ENCODE measurements at places on chromosomes 6 and 20.

DNA sequence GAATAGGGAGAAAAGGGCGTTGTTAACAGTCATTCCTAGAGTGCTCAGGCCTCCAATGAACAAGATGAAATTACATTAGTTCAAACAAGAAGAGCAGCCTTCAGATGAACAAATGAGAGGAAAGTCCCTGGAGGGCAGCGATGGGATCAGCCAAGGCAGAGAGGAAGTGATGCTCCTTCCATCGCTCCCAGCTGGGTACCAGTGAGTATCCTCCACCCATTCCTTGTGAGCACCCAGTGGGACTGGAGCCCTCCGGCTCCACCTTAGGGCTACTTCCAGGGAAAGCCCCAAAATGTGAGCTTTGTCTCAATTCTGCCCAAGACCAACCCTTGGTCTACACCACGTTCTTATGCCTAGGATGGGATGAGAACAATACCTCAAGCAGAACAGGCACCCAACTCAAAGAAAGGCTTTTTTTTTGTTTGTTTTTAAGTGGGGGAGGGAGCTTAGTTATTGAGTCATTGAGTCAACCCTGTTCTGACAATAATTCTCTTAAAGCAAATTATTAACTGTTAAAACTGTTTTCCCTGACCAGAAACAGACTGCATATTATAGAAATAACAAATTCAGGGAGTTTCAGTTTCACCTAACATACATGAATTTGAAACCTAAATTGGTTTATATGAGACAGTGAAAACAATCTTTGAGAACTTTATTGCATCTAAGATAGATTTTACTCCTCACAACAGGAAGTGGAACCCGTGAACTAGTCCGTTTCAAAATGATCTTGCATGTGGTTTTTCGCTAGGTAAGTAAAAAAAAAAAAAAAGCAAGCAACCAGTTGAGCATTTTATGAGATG is 106.9 kb downstream of the IPCEF1 start:
- no peak for DNase-seq

GRCh38 chr20:49361862-49362660 is 84.2 kb upstream of the ZNFX1 start:
- DNase-seq, result no peak

GRCh38 chr6:83114164-83114563 is 46.7 kb downstream of the DOP1A start:
- no peak for DNase-seq

- DNase-seq, result no peak
These were observed at the start of gene BPIFB4 for GRCh38 chr20:33079259-33079658. BPIFB4 (plus strand) TSS chr20:33079643; CDS start chr20:33081527, 1,884 bp downstream.

DNA sequence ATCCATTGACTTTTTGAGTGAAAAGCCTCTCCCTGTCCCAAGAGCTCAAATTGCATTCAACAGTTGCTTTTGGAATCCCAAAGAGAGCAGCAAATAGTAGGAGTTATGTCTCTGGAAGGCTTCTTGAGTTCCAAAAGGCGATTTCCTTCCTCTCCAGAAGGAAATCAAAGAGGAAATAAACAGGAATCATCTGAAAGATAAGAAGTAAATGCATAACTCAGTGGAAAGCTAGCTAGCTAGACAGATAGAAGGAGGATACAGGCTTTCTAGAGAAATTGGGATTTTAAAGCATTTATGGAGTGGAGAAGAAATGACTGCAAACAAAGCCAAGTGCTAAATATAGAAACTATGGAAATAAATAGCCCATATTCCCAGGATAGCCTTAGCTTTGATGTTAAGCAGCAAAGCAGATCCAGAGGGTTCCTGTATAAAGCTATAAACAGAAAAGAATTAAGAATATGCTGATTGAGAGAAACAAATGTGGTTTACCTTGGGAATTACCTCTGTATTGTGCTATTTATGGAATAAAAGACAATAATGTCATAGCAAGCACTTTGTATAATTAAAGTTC is 214.7 kb downstream of the PLCB1 start:
- no peak for DNase-seq

DNA sequence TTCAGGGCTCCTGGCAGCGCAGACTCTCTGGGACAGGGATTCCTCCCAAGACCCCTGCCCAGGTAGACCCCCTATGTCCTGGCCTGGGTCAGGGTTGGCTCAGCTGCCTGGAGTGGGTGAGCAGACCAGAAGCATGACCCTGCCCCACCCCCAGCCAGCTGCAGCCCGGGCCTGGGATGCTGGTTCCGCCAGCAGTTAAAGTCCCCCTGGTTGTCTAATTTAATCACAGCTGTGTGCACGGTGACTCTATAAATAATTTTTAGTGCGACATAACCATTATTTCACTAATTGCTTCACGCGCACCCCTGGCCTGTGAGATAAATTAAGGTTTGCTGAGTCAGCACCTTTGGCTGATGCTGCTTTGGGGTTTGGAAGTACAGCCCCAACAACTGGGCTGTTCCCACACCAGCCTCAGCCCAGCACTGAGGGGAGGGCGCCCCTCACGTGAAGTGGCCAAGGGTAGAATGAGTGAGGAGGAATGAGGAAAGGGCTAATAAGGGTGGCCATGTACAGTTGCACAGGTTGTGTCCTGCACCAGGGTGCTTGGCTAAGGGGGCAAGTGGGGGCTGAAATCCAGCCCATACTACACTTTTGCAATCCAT is 26.1 kb upstream of the CDH22 start:
- DNase-seq, result no peak

DNA sequence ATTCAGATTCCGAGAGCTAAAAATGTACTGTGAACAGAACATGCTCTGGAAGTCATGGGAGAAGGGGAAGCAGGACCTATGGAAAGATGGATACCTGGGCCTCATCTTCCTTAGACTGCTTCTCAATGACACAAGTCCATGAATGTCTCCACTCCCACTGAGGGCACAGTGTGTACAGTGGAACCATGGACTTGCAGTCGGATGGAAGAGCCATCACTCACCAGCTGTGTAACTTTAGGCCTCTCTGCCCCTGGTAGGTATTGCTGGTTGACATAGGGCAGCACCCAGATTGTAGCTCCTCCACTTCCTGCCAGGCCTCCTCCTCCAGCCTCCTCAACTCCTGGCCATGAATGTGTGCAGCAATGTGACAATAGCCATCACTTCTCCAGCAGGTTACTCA is 52.5 kb downstream of the MAFB start:
- DNase-seq, result no peak

DNA sequence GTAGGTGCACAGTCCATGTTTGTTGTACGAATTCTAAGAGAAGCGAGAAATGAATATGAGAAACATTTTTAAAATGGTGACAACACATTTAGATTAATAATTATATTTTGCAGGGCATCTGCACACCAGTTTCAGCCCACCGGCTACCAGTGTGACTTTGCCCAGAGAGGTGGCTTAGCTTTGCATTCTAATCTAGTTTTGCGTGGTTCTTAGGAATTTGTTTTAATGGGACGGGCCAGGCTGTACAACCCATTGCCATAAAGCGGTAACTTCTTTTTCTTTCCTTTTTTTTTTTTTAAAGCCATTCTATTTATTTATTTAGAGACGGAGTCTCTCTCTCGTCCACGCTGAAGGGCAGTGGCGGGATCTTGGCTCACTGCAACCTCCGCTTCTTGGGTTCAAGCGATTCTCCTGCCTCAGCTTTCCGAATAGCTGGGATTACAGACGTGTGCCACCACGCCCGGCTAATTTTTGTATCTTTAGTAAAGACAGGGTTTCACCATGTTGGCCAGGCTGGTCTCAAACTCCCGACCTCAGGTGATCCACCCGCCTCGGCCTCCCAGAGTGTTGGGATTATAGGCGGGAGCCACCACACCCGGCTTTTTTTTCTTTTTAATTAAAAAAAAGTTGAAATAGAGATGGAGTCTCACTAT is 829 bp downstream of the MANBAL start:
- no peak for DNase-seq

DNA sequence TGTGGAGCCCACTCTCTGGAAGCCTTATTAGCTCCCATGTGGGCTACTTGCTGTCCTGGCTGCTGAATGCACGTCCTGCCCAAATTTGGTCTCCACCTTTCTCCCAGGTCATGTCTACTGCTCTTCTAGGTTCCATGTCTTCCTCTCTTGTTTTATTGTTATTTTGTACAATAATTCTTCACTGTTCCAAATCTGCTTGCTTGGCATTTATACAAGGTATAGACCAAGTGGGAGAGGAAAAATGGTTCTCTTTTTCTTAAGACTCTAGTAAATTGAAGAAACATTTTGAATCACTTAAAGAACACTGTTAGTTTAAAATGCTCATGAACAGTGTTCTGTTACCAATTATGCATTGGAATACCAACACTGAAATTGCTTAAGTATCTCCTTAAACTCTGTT is 81.6 kb upstream of the SCP2D1 start:
- no peak for DNase-seq

- no peak for DNase-seq
These were observed 57.3 kb downstream of the MAP3K5 start for GRCh38 chr6:136734977-136735376.

DNA sequence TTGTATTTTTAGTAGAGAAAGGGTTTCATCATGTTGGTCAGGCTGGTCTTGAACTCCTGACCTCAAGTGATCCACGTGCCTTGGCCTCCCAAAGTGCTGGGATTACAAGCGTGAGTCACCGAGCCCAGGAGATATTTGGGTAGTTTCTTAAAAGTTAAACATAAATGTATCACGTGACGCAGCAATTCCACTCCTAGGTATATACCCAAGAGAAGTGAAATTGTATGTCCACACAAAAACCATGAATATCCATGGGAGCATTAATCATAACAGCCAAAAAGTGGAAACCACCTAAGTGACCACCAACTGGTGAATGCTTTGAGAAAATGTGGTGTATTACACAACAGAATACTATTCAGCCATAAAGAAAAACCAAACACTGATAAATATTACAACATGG is 164.8 kb downstream of the MRPL14 start:
- no peak for DNase-seq

DNA sequence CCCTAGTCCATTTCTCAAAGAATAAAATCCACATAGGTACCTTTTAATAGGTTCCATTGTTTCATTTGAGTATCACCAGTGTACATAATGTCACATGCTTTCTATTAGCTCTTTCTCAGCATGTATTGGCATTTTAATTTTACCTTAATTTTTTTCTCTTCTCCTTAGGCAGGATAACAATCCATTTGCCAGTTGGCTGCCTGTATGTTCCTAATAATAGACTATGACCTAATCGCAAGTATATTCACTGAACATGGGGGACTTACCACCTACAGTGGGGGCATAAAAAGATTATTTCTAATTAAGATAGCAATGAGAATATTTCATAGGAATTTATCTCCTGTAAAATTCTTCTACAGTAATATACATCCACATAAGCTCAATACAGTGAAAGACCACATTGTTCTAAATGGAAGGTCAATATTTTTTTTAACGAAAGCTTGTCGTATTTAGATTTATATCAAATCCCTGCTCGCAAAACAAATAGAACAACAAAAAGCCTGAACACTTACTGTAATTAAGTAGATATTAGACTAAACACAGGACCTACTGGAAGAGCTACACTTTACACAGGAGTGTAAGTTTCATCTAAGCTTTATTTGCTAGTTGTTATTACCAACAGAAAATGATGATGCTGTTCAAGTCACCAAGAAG is 76.4 kb downstream of the OGFRL1 start:
- no peak for DNase-seq

- no peak for DNase-seq
These were observed 65.3 kb downstream of the ADGRG6 start for GRCh38 chr6:142367061-142367460.

DNA sequence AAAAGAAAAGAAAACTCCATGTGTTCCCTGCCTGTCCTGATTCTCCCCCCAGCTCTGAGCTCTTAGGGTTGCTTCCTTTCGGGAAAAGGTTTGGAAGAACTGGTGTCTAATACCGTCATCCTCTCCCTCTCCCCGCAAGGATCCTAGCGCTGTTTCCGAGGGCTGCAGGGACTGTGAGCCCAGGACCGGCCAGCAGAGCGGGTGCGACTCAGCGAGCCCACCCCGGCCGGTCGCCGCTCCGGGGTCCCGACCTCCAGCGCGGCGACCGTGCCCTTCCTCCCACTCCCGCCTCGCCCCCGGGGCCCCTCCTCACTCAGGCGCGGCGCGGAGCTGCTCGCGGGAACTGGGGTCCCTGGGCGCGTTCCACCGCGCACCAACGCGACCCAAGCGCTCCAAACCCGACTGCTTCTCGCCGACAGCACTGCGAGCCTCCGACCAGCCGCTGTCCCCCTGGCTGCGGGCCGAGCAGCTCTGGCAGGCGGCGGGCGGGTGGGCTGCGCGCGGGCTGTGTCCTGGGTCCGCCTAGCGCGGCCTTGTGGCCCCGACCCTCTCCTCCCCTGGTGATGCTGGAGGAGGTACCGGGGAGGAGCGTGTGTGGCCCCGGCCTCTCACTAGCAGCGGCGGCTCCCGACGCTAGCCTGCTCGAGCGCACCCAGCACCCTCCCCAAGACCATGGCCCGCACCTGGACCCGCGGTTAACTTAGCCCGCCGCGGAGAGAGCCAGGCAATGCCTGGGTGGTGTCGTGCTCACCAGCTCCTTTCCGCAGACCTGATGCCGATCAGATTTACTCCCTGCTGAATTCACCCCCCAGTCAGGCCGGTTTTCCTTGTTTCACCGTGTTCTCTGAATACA is at the start of gene PLA2G7:
TSS of gene PLA2G7 (minus strand) at position 509 of the 853 bp plus-strand sequence. CDS start 12,484 bp downstream, outside the sequence.
- no peak for DNase-seq

GRCh38 chr20:3068075-3068474 is 3.3 kb upstream of the OXT start:
- no peak for DNase-seq

GRCh38 chr6:1607516-1608221 is 2.0 kb upstream of the FOXC1 start:
- no peak for DNase-seq

- no peak for DNase-seq
These were observed 29.0 kb upstream of the DSN1 start for GRCh38 chr20:36802326-36803222.

DNA sequence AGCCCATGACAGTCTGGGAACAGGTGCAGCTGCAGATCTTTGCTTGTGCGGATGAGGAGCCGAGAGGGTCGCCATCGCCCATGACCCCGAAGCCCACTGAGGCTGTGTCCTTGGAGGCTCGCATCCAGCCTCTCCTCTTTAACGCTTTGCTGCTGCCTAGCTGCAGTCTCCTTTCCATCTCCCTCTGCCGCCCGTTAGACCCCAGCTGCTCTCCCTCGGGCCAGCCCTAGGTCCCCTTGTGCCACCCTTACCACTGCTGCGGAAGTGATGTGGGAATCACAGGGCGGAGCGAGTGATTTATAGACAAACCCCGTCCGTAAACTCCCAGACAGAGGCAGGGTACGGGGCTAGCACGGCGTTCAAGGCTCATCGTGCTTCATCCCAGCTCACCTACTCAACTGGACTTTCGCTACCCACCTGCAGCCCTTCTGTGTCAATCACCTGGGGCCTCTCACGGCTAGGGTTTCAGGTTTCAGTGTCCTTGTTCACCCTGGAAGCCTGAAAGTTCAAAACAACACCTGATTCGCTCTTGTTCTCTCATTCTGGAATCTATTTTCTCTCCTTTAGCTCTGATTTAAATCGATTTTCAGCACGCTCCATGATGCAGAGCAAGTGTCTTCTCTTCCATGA is 76.1 kb downstream of the PAX1 start:
- no peak for DNase-seq

- no peak for DNase-seq
These were observed 5.6 kb downstream of the ARID1B start for GRCh38 chr6:156782691-156783320.

- no peak for DNase-seq
These were observed 41.6 kb upstream of the FOXP4 start for GRCh38 chr6:41504466-41505121.

- no peak for DNase-seq
These were observed 1199.8 kb upstream of the GJE1 start for GRCh38 chr6:140932909-140933308.

Measured in activated T-cell treated with anti-CD3 and anti-CD28 coated beads for 4 hours (primary cell).